ENCODE measurements at places on chromosomes 12 and 14.

- DNase-seq = no peak
Measured at GRCh38 chr14:89899917-89900663, 54.4 kb downstream of the EFCAB11 start.

- no peak for DNase-seq
Measured at GRCh38 chr14:79581912-79582576, 629.3 kb downstream of the DIO2 start.

DNA sequence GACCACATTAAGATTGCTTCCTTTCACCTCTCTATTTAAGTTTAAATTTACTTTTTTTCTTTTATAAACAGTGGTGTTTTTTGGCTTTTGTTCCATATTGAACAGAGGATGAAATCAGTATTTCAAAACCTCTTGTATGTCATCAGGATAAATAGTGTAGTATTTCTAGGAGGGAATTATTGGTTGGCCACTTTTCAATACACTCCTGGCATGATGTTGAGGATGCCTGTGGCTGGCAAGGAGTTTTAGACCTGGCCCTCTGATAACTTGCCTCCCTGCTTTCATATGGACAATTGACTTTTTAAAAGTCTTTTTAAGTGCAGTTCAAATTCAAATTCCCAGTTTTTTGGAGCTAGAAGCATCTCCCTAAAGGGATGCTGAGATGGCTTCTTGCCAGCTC, 9.8 kb downstream of the TMTC2 start:
- no peak for DNase-seq

DNA sequence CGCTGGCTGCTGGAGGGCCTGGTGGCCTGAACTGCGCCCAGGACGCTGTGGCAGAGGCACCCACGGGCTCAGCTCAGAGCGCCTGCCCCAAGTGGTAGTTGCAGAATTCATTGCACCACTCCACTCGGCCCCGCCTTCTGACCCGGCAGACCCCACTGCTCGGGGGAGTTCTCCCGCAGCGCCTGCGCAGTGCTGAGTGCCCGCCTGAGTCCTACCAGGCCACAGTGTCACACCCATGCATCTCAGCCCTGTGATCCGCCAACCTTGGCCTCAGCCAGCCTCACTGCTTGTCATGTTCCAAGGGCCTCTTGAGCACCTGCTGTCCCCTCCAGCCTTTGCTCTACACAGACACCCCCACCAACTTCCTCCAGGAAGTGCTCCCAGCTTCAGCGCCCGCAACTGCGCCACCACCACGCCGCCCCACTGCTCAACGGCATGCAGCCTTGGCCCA, 12.2 kb downstream of the DEGS2 start:
- DNase-seq = peak; percentile 17

GRCh38 chr12:12022306-12022936, 48.3 kb upstream of the BCL2L14 start:
- no peak for DNase-seq

- DNase-seq = no peak
Measured at GRCh38 chr12:12714276-12715021, 2.7 kb upstream of the CDKN1B start.
